ENCODE measurements at places on chromosomes 1 and 21.

DNA sequence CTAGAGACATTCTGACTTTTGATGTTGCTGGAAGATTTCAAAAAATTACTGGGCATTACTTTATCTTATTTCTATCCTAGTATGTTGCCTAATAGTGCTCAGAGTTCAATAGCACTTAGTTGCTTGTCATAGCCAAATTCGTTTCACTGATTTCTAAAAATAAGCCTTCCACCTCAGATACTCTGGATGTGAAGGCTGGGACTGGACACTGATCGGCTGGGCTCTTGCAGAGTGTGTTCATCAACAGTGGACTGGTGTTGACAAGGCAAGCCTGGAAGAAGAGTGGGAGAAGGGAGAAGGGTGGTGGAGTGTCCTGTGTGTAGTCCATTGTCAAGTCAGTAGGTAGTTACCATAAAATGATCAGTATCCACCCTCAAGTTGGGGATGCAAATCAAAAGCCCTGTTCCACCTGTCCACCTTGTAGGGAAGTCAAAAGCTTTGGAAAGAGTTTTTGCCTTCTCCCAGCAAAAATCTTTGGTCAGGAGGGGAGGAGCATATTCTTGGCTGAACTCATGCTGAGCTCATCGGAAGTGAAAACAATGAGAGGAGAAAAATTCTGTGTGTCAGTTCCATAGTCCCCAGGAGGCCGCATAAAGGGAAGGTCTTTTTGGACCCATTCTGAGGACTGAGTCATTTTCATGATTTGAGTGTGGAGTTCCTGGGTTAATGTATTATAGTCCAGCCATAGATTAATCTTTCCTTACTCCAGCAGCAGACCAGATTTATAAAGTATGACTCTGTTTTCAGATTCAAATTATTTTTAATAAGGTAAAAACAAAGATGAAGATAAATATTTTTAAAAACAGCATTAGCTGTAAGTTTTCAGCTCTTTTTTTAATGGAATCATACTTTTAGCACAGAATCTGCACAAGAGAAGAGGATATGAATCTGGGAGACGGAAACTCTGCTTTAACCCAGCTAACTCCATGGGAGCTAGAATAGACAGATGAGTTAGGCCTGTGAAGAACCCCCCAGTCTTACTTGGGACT, 99.5 kb upstream of the BMP8A start:
- DNase-seq = no peak

GRCh38 chr21:23968008-23968407, 1639.3 kb downstream of the MRPL39 start:
- DNase-seq = no peak

DNA sequence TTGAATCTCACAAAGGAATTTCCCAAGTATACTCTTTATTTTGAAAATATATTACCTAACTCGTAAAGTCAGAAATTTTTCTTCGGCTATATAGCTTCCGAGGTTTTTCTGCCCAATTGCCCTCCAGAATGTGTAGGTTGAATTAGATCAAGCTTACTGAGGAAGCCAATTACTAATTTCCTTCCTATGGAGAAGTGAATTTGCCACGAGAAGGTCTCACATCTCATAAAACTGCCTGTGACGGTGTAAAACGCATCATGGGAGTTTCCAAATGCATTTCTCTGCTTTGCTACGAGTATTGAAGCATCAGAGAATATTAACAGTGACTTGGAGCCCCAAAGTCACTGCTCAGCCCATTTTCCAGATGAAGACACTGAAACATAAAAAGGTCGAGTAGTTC, 262.3 kb downstream of the PTBP2 start:
- DNase-seq = no peak

DNA sequence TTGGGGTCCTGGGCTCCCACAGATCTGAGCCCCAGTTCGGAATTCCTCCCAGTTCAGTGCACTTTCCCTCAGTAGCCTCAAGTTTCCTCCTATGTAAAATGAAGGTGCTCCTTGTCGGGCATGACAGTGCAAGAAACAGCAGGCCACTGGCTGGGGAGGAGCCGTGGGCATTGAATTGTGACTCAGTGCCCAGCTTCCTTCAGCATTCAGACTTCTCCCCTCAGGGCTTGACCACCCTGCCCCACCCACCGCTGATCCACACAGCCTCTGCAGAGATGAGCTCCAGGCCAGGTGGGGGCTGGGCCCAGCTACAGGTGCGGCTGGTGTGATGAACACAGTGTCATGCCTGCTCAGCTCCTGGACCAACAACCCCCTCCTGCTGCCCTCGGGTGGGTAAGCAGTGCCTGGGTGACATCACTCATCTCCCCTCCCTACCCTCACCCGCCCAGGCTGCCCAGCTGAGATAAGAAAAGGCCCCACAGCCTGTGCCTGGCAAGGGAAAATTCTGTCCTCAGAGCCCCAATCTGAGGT, 4.9 kb downstream of the MOB3C start:
- DNase-seq = no peak

DNA sequence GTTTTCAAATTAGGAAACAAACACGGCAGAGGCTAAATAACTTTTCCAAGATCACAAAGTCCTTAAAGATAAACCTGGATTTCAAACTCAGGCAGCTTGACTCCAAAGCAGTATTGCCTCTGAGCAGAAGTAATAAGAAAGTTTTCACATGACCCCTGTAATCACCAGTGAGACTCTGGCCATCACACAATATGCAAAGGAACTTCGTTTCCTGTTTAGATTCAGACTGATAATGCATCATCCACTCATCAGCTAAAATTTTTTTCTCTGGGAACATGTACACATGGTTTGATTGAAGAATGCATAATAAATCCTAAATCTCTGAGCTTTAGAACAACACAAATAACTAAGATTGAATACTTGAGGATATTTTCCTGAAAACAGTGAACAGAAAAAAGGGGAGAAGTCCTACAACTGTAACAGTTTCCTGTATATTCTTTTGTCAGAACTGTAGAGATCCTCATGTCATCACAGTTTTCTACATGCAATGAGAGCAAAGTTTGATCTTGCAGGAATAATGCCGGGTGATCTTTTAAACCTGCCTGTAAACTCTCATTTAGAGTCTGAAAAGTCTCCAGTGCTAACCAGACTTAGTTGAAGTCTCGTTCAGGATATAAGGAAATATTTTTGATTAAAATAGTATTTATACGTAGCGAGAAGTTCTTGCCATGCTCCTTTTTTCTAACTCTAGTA, 225.3 kb downstream of the SPATA17 start:
- DNase-seq = no peak

DNA sequence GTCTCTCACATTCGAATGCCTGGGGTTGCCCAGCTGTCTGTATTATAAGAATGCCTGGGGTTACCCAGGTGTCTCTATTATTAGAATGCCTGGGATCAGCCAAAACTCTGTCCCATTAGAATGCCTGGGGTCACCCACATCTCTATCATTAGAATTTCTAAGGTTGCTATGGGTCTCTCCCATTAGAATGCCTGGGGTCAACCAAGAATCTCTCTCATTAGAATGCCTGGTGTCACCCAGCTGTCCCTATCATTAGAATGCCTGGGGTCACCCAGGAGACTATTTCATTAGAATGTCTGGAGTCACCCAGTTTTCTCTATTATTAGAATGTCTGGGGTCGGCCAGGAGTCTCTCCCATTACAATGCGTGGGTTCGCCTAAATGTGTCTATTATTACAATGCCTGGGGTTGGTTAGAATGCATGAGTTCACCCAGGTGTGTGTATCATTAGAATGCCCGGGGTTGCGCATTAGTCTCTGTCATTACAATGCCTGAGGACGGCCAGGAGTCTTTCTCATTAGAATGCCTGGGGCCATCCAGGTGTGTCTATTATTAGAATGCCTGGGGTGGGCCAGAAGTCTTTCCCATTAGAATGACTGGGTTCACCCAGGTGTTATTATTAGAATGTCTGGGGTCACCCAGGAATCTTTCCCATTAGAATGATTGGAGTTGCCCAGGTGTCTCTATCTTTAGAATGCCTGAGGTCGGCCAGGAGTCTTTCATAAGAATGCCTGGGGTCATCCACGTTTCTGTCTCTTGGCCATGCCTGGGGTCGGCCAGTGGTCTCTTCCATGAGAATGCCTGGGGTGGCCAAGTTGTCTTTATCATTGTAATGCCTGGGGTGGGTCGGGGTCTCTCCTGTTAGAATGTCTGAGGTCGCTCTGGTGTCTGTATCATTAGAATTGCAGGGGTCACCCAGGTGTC, 59.6 kb downstream of the RNF187 start:
- DNase-seq = no peak

GRCh38 chr1:175512637-175513412, 230.6 kb downstream of the TNR start:
- DNase-seq = no peak

Data from stimulated activated CD8-positive, alpha-beta memory T cell treated with anti-CD3 and anti-CD28 coated beads, Interleukin-12 subunit alpha, Interleukin-12 subunit beta, amount 100 ng/mL, for 1 hour (primary cell).